ENCODE measurements at places on chromosomes 1 and 21. TPM values are rescaled to one million over a fixed set of nuclear protein-coding genes. Genes with fewer than 3 reads are reported as not detected.

The SIPA1L2 gene
- 6.7 TPM for polyA plus RNA-seq

The LAMC1 gene
- polyA plus RNA-seq = 106 TPM

The SLAMF9 gene
- 0.16 TPM for polyA plus RNA-seq

The CD52 gene
- not detected for polyA plus RNA-seq

The ZBTB18 gene
- polyA plus RNA-seq = 9.7 TPM

The IFI44 gene
- polyA plus RNA-seq = 0.44 TPM

All from A549 (cell line).